ENCODE measurements at places on chromosomes 13 and 19.
A peak's percentile ranks its signal among the peaks of the same experiment; 100 is the strongest.

- DNase-seq: no peak
These were observed 1.2 kb downstream of the NUDT15 start for GRCh38 chr13:48038761-48039160.

DNA sequence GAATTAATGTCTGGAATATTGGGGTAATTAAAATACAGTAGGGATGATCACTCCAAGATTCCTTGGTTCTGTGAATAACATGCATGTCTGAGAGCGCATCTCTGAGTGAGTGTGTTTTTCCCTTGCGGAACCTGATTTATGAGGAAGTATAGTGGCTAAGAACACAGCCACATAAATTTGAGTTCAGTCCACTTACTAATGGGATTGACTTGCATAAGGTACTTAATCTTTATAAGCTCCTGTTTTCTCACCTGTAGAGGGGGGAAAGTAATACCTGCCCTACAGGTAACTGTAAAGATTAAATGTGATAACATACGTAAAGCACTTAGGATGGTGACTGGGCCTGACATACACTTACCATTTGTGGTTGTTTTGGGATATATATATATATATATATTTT lies 60.8 kb downstream of the KLF5 start:
- no peak for DNase-seq

DNA sequence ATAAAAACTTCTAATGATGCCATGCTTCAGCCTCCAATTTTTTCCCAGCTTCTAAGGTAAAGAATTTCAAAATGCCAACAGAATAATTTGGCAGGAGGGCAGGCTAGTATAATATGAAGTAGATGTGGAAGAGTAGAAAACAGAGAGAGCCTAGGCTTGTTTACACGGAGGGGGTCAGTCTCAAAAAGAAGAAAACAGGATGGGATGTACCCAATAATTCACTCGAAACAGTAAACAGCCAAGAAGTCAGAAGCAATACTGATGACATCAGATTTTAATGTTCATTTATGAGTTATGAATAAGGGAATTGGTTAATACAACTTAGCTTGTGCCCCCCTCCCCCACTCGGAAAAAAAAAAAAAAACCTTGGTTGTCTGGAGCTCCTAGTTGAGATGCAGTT lies 422.5 kb downstream of the FOXO1 start:
- no peak for DNase-seq

GRCh38 chr13:19957320-19958154 lies 990 bp upstream of the ZMYM2 start:
- DNase-seq: peak; percentile 73

DNA sequence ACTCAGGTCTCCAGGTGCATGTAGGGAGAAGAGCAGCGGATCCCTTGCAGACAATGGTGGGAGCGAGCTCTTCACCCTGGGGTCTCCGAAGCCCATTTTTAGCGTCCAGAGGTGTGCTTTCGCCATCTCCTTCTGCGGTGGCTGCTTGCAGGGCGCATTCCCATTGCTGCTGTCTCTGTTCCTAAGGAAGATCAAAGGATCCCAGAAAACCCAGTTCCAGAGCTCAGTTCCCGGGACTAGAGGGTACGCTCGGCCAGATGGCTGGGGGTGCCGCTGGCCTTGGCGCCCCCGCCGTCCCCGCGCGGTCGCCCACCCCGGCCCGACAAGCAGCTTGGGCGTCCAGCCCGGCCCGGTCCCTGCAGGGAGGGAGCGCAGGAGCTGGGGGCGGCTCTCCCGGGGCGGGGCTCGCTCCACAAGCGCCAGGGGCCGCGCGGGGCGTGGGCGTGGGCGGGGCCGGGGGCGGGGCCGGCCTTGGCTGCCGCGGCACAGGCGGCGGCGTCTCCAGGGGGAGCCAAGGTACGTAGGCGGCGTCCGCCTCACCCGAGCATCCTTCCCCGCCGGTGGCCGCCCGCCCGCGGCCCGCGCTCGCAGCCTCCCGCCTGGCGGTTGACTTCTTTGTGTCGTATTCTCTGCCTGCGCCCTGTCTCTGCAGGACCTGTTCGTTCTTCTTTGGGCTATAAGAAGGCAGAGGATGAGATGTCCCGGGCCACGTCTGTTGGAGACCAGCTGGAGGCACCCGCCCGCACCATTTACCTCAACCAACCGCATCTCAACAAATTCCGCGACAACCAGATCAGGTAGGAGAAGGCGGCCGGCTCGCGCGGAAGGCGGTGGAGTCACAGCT lies 96.8 kb downstream of the ATP8A2 start:
- DNase-seq: peak; percentile 1

GRCh38 chr19:19059837-19060611 lies 3.8 kb upstream of the SLC25A42 start:
- no peak for DNase-seq

- no peak for DNase-seq
These were observed 98.5 kb downstream of the MIPEP start for GRCh38 chr13:23790577-23791170.

DNA sequence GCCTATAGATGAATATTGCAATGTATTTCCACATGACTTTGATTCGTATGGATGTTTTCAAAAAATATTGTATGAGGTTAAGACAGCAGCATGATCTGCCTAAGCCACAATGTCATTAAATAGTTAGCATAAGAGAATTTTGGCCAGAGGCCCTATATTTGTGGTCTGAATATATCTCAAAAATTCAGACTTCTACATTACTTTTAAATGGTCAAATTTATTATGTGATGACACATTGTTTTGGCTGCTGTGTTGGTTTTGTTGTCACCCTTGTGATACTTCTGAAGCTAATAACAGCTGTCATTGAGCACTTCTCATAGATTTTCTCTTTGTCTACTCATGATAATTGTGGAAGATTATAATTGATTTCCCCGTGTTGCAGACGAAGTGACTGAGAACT lies 288.2 kb downstream of the MYO16 start:
- no peak for DNase-seq

GRCh38 chr19:10968527-10969135 lies 7.8 kb downstream of the SMARCA4 start:
- DNase-seq: no peak

DNA sequence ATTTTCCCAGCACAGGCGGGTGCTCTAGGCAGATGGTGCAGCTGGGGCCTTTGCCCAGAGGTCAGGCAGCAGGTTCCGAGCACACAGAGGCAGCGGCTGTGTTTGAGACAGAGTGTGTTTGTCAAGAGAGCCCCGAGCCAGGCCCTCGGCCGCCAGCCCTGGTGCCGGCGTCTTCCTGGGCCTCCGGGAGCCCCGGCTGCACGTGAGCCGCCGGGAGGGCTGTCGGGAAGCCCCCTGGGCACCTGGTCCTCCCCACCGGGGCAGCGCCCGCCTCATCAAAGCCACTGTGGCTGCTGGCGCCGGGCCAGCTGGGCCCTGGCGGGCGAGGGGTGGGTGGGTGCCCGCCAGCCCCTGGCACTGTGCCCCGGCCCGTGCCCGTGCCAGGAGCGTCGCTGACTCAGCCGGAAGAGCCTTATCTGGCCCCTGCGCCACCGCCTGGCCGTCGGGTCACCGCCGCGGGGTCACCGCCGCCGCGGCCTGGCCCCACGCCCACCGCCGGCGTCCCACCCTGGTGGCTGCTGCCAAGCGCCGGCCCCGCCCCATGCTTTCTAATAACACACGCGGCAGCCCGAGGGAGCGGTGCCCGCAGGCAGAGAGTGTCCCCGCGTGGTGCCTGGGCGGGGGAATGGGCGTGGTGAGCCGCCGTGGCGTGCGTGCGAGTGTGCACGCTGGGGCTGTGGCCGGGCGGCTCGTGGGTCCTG lies 14.9 kb downstream of the ARID3A start:
- peak; percentile 51 for DNase-seq

DNA sequence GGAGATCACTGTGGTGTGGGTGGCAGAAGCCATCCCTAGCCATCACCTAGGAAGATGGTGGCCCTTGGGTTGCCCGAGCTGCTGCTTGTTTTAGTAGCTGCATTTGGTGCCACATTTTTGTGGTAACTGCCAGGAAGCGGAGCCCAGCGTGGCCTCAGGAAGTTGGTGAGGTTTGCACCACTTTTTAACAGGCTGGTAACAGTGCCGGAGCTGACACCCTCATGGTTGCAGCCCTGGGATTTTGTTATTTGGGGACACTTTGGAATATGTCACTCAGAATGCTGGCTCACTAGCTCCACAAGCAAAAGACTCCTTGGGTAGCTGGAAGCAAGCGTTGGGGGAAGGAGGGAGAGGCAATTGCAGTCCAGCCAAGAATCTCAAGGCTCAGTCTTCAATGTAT lies 22.1 kb downstream of the ACTN4 start:
- DNase-seq: no peak

GRCh38 chr13:45441633-45442032 lies 23.1 kb upstream of the COG3 start:
- DNase-seq: no peak

DNA sequence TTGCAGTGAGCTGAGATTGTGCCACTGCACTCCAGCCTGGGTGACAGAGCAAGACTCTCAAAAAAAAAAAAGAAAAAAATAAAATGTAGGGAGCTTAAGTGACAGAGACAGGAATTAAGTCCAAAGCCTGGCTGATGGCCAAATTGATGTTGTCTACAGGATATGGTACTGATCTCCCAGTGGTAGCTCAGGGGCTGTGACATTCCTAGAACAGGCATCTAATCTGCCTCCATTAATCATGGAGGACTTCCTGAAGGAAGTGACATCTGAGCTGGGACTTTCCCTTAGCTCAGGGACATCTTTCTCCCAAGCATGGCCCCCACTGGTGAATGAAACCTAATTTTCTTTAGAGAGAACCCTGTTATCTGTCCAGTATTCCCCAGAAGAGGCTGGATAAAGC lies 11.4 kb upstream of the EDDM13 start:
- DNase-seq: no peak

DNA sequence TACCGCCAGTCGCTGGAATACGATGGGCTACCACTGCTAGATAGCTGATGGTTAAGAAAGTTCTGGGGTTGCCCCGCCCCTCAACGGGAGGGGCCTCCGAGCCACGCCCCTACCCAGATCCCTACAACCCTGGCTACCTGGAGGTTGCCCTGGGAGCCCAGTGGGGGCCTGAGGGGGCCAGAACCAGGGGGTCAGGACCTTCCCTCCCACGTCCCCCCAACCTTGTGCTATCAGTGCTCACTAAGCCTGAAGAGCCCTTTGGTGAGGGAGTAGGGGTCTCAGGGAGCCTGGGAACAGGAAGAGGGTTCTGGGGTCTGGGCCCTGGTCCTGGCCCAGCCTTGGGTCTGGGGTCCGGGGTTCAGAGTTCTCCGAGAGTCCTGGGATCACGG lies 8.9 kb downstream of the OCEL1 start:
- DNase-seq: peak; percentile 64

GRCh38 chr13:113458253-113459065 lies 5.2 kb upstream of the ADPRHL1 start:
- DNase-seq: no peak

DNA sequence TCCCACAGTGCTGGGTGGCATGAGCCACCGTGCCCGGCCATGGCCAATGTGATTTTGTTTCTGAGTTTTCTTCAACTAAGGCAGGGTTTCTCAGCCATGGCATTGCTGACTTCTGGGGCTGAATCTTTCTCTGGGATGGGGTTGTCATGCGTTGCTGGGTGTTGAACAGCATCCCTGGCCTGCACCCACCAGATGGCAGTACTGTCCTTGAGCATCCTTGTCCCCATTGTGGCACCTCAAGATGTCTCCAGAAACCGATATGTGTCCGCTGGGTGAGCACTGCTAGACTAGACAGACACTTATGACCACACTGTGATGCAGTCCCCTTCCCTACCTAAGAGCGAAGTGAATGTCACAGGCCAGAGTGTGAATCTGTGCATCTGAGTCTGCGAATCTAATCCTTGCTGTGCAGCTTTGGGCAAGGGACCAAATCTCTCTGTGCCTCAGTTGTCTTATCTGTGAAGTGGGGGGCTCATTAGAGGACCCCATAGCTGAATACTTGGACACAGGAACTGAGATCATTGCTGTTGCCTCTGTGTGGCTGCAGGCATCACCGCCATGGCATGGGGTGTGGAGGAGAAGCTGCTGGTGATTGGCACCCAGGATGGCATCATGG lies 50.3 kb upstream of the SIN3B start:
- DNase-seq: peak; percentile 41

Measured in stimulated activated CD4-positive, alpha-beta T cell treated with anti-CD3 and anti-CD28 coated beads, Interleukin-4, amount 100 ng/mL, for 48 hours (primary cell).